ENCODE measurements at places on chromosomes 16 and 17.

- no peak for DNase-seq
These were observed 2.9 kb downstream of the IRF8 start for GRCh38 chr16:85901773-85902365.

GRCh38 chr16:87806641-87807546 is 41.1 kb upstream of the KLHDC4 start:
- DNase-seq, result peak; percentile 22

- DNase-seq, result no peak
These were observed 9.3 kb downstream of the PPP1R9B start for GRCh38 chr17:50141026-50141744.

DNA sequence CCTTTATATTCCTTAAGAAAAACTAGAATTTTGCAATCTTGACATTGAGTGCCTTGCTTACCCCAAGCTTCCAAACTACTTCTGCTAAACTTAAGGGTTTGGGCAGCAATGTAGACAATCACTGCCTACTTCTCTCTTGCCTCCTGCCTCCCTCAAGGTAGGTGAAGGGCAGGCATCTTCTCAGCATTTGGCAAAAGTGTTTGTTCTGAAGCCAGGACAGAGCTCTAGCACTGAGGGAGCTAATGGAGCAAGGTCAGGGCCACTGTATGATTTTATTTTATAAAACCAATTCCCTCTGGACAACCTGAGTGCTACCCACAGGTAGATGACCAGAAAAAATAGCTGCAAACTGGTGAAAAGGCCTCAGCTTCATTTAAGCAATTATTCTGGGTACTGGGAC is 111.8 kb downstream of the IRX3 start:
- DNase-seq, result no peak

DNA sequence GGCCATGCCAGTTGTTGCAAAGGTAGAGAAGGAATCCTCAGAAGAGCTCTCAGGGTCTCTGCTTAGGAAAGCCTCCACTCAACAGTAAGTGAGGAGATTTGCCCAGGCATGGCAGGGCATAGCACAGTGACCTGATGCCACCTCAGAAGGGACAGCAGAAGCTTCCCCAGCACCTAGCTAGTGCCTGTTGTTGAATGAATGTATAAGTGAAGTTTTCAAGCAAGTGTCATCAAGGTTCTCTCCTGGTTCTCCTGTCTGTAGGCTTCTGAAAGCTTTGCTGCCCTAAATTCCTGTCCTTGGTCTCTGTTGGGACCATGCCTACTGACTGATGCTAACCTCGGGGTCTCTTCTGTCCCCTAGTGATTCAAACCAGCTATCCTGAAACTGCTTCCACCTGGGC is 114.9 kb upstream of the TBX2 start:
- no peak for DNase-seq

GRCh38 chr17:42708588-42708987 is 26.3 kb downstream of the CNTNAP1 start:
- no peak for DNase-seq

GRCh38 chr17:67165201-67165600 is 79.8 kb downstream of the HELZ start:
- no peak for DNase-seq

GRCh38 chr16:73065632-73066330 is 17.9 kb upstream of the ZFHX3 start:
- no peak for DNase-seq

GRCh38 chr17:78256707-78257591 is 25.5 kb downstream of the TMEM235 start:
- no peak for DNase-seq

- DNase-seq, result no peak
These were observed 401.7 kb upstream of the CDH5 start for GRCh38 chr16:65964752-65965151.

DNA sequence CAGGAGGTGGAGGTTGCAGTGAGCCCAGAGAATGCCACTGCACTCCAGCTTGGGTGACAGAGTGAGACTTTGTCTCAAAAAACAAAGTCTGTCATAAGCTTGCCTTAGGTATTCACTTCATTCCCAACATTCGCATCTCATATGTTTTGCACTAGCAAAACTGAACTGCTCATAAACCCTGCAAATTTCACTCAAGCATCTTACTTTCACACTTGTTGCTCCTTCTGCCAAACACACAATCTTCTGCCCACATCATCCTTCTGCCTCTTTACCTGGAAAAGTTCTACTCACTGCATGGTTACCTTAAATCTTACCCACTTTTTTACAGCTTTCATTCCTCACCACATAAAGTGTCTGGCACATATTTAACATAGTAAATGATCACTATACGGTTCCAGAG is 152.5 kb downstream of the USP22 start:
- no peak for DNase-seq

GRCh38 chr17:37339321-37339720 is 36.5 kb upstream of the C17orf78 start:
- DNase-seq, result no peak

DNA sequence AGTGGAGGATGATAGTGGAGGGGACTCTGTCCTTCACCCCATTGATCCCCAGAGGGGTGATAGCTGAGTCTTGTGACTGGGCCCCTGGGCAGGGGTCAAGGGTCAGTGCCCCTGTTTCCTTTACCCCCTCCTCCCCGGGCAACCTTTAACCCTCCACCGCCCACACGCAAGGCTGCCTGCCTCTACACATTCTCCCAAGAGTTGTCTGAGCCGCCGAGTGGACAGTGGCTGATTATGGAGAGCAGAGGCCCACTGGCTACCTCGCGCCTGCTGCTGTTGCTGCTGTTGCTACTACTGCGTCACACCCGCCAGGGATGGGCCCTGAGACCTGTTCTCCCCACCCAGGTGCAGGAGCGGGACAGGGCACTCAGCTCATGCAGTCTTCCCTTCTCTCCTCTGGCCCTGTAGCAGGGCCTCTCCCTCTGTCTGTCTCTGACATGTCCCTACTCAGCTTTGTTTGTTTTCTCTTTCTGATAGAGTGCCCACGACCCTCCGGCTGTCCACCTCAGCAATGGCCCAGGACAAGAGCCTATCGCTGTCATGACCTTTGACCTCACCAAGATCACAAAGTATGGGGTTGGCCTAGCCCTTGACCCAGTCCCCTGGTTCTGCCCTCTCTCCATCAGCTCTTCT is at the start of gene SHBG:
SHBG (plus strand) TSS at position 197 of the 633 bp plus-strand sequence; CDS start at position 235, 38 bp downstream.
- DNase-seq, result no peak

DNA sequence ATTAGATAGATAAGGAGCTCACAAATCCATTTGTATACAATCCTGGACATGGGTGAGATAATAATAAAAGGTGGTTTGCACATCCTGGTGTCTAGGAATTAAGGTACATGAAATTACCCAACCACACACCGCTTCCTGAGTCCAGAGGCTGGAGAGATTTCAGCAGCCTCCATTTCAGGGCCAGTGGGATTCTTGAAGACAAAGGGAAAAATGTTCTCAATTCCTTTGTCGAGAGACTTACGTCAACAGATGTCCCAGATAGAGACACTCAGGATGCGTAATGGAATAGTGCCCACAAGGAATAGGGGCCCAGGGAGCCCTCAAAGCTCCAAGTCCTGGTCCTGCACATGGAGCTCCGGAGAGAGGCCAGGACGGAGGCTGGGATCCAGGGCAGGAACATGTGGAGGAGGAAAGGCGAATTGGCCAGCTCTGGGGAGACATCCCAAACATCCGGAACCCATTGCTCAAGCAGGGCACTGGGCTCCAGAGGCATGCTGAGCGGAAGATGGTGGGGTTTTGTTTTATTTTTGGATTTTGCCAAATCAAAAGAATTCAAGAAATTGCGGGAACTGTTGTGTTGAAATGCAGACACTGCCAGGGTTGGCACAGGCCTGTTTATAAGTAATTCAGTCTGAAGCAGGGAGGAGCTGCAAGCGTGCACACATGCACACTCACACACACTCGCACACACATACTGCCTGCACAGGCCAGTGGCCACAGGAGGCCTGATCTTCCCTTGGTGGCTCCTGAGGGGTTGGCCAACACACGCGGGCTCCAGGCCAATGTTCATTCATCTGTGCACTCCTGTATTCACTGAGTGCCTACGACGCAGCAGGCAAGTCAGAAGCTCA is 97.2 kb downstream of the NOG start:
- no peak for DNase-seq

Measured in NCI-H524 treated with DMSO at 0.1 percent for 48 hours (cell line).